ENCODE measurements at places on chromosomes 5 and 9.

- DNase-seq: no peak
Observed at GRCh38 chr5:143471041-143471509, 67.6 kb upstream of the NR3C1 start.

- no peak for DNase-seq
Observed at GRCh38 chr9:97675655-97676054, 21.5 kb downstream of the XPA start.

DNA sequence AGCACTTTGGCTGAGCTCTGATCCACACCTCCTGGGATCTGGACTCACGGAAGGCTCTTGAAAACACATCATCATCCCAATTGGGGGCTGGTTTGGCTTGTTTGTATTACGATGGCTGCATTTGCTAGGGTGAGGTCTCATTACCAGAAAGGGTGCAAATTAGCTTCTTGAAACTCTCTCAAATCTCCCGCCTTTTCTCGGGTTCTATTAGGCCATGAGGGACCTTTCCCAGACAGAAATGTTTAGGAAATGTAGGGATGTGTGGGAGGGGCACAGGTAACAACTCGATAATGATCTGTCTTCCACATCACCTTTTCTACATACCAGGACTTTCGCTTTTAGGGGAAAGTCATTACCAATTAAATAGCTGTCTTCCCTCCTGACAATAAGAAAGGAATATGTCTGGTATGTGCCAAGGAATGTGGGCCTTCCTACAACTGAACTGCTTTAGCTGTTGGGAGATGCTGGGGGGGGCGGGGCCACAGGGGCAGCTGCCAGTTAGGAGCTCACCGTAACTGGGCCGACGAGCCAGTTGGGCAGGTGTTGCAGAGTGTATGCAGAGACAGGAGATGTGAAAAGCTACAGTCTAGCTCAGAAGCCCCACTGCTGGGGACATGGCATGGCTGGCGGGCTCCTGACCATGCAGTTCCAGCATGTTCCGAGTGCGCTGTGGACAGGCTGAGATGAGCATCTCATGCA is 71.2 kb downstream of the AK8 start:
- no peak for DNase-seq

DNA sequence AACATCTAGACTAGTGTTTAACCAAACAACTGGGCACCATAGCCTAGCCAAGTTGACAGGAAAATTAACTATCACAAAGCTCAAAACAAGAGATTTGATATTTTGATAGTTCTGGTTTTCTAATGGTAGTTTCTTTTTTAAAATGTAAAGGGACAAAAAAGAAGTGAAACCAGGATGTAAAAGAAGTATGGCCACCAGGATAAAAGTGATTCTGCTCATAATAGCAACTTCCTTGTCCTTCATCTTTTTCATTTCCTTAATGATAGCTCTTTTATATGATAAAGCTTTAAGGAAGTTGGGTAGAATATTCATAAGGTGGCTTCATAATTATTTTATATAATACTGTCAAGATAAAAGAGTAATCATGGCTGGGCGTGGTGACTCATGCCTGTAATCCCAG is 139.1 kb downstream of the BASP1 start:
- DNase-seq: no peak

DNA sequence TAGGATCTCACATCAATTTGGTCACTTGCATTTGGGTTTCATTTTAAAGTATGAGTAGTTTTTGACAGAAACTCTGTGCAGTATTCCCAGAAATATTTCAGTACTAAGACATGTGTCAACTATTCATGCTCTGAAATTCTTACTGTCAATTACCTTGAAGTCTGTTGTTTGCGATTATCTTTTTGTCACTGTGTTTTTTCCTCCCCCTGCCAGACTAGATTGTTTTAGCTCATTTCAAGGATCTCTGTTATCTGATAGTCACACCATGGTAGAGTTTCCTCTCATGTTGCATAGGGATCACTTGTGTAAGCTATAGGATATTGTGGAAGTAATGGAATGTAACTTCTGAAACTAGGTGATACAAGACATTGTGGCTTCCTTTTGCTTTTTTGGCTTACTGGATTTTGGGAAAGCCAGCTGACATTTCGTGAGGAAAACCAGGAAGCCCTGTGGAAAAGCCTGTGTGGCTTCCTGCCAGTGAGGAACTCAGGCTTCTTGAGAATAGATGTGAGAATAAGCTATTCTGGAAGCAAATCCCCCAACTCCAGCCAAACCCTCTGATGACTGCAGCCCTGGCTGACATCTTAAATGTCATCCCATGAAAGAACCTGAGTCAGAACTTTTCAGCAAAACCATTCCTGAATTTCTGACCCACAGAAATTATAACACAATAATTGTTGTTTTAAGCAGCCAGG is 122.2 kb downstream of the FGF10 start:
- DNase-seq: no peak
